GM18507 (cell line): ENCODE measurements at places on chromosomes 3 and 15.

- peak; percentile 9 for DNase-seq
Observed at GRCh38 chr3:34361921-34362320, 563.5 kb downstream of the PDCD6IP start.

DNA sequence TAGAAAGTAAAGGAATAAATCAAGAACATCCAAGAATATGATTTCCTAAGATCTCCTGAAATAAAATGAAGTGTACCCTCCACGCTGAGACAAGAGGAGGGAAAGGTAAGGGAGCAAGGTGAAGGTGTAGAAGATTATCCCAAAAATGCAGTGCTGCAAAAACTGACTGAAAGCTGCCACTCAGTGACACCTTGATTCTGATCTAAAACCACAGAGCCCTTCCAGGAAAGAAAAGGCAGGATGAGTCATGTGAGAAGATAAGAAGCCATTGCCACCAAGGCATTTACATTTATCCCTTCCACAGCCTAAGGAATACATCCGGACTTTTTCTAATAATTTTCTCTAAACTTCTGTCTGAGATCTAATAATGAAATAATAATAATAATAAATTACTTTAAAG lies 49.9 kb downstream of the IGSF11 start:
- no peak for DNase-seq

DNA sequence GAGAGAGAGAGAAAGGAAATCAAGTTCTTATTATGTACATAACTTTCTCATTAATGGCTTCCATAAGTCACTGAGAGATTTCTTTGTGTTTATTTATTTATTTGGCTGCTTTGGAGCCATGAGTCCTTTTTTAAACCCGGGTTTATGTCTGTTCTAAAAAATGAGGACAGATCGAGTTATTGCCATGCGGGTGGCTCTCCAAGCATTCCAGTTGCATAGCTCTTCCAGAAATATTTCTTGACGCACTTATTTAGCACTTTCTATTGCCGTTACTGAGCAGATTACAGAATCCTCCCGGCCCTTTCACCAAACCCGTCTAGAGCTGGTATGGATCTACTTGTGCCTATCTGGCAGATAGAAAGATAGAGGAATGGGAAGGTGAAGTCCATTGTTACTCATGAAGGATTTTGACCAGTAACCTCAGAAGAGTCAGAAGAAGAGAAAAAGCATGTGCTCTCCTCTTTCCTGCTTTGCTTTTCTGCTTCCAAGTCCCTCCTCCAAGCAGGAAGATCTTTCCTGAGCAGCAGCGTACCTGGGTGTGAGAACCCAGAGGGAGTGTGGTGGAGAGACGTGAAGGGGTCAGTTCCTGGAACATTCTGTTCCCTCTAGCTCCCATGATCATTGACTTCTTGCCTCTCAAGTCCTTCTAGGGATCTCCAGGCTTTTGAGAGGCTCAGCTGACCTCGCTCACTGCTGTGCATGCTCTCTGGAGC lies 112.8 kb downstream of the LPP start:
- DNase-seq, result no peak

- DNase-seq, result no peak
Observed at GRCh38 chr15:57358571-57358970, 17.7 kb upstream of the CGNL1 start.

GRCh38 chr3:104669083-104669482 lies 697.6 kb upstream of the ALCAM start:
- DNase-seq, result no peak

DNA sequence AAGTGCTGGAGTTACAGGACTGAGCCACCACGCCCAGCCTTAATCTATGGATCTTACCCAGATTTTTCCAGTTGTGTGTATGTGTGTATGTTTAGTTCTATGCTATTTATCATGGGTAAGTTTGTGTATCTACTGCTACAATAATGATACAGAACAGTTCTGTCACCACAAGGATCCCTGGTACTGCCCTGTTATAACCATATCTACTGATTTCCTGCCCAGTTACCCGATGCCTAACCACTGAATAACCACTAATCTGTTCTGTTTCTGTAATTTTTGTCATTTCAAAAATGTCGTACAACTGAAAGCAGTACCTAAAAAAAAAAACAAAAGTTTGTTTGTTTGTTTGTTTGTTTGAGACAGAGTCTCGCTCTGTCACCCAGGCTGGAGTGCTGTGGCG lies 123.7 kb upstream of the RAP2B start:
- no peak for DNase-seq

GRCh38 chr3:124053871-124054270 lies 61.9 kb upstream of the ROPN1 start:
- DNase-seq, result no peak

- no peak for DNase-seq
Observed at GRCh38 chr3:151478335-151478697, 17.5 kb upstream of the IGSF10 start.

DNA sequence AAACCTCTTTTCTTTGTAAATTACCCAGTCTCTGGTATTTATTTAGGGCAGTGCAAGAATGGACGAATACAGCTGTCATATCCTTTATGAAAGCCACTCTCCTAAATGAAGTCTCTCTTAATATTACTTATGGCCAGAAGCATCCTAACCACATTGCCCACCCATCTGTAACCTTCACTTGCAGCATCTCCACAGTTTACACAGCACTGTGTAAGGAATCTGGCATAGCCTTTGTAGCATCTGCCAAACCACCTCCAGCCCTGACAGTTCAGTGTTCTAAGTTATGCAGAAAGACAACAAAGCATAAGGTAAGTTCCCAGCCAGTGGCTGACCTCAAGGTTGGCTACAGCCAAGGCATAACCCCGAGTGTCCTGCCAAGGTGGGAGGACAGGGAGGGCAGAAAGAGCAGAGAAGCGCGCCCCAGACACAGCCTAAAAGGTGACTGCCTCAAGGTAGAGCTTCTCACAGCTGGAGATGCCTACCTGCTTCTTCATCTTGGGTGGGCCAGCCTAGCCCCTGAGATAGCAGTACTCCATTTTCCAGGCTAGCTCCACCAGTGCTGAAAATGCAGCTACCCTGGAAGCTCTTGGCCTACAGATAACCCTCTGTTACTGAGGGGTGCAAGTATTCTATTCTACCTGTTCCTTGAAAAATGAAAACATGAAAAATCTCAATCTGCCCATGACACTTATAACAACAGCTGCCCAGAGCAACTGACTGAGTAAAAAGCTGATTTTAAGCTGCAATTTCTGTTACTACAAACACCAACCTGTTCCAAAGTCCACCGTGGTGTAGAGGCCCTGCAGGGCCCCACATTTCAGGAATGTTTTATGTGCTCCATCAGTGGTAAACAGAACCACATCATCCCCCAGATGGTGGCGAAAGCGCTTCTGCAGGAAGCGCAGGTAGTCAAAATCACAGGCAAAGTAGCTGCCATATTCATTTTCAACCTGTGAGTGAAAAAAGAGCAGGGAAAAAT lies 39.3 kb downstream of the GLB1 start:
- no peak for DNase-seq

DNA sequence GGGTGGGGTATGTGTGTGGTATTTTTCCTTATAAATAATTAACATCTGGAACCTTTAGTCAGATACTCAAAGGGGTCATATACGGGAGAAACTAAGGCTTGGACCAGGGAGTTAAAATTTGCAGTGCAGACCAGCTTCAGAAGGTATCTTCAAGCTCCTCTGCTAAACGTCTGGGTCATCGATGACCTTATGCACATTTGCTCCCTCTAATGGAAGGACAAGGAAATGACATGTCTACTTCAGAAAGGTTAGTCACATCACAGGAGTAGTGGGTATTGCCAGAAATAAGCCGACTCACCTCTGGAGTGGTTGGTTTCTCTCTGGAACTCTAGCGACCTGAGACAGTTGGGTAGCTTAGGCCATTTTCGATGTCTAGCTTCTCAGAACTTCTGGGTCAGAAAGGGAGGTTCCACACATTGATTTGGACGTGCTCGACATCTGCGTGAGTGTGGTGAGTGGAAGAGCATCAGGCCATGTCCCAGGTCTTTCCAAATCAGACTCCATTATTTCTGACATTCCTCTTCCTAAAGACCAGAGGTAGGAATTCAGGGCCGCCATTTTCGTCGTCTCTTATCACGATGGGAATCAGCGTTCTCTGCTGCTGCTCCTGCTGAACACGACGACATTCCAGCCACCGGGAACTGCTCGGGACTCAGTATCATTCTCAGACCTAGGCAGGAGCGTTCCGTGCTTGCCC lies 31.8 kb upstream of the RASA2 start:
- DNase-seq, result peak; percentile 72

DNA sequence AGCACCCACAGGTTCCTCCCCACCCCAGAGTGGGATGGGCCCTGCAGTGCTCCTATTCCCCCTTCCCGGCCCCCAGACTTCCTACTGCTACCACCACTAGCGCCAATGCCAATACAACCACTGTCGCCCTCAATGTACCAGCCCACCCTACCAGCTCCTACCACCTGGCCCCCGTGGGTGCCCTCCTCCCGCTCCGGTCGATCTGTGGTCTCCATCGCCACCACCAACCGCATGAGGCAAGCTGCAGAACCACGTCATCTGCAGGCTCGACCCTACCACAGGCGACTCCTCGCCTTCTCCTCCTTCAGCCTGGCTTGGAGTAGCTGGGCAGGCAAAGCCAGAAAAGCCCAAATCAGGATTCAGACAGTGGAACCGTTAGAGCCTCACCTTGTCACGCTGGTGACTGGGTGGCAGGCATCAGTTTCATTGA lies 179.3 kb downstream of the POTEB3 start:
- DNase-seq, result no peak

GRCh38 chr3:87924485-87924884 lies 134.3 kb downstream of the CGGBP1 start:
- no peak for DNase-seq

DNA sequence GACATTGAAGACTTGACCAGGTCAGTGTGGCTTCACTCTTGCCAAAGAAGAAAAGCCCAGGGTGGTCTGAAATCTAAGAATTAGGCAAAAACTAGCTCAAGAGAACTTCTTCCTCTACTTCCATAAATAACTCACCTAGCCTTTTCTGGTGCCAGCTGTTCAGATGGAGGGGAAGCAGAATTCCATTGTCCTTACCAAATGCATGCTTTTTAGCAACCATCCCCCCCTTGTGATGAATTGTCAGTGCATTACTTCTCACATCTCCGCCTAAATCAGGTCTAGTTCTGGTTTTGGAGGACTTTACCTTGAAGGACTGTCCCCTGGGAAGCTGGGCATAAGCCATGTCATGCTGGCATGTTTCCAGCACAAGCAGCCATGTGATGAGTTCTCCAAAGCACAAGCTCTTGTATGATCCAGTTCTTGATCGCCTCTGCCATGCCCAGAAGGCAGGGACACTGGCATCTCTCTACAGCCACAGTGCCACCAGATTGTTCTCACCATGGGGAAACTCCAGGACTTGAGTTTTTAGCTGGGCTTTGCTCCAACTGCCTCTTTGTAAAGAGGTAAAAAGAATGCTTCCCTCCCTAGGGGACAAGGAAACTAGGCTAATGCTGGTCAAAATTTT lies 96.4 kb upstream of the IL12A start:
- no peak for DNase-seq

GRCh38 chr3:141489203-141489602 lies 2.4 kb downstream of the RASA2 start:
- DNase-seq, result no peak
